H1 (cell line): ENCODE measurements at places on chromosomes 6 and 20.

- no peak for DNase-seq
Measured at GRCh38 chr6:110512991-110513390, 36.6 kb upstream of the SLC22A16 start.

- DNase-seq: no peak
Measured at GRCh38 chr6:164216839-164217238, 802.3 kb downstream of the QKI start.

GRCh38 chr20:49768204-49769047 lies 44.2 kb upstream of the SLC9A8 start:
- peak; percentile 57 for DNase-seq

- no peak for DNase-seq
Measured at GRCh38 chr6:139965393-139965792, 590.9 kb upstream of the CITED2 start.

DNA sequence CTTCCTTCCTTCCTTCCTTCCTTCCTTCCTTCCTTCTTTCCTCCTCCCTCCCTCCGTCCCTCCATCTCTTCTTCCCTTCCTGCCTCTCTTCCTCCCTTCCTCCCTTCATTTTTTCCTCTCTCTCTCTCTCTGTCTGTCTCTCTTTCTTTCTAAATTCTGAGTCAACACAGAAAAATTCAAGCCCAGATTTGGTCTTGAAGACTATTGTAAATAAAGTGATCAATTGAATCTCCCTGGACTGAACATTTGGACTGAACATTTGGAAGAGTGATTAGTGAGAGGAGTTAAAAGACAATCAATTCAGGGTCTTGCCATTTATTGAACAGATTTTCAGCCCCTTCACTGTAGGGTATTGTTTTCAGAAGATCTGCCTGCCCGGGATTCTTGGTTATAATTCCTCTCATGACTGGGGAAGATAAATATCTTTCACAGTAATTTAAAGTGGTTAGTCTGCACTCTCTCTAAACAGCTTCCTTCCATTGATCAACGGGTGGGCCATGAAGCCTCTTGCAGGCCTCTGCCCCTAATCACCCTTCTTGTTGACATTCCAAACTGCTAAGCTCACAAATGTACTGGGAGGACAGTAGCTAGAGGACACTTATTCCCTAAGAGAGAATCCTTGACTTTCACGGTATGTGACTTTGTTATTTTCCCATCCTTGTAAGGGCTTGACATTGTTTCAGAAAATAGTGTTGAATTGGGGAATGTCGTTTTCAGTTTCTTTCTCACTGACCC lies 101.7 kb upstream of the BMP2 start:
- no peak for DNase-seq

- no peak for DNase-seq
Measured at GRCh38 chr20:10504994-10505730, 70.1 kb downstream of the SLX4IP start.

DNA sequence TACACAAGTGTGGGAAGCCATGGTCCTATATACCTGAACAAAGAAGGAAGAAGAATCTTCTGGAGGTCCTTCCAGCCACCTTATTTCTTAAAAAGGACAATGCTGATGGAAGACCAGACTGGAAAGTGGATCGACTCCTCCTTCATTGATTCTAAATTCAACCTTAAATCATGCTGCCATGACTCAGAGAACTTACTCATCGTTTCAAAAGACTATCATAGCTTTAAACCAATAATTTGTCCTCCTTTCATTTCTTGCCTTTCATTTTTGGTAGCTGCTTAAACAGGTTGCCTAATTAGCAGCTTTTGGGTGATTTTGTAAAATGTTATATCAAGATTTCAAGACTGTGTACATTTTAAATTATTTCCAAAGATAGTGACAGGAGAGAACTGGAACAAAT lies 60.8 kb downstream of the RTN4IP1 start:
- no peak for DNase-seq

DNA sequence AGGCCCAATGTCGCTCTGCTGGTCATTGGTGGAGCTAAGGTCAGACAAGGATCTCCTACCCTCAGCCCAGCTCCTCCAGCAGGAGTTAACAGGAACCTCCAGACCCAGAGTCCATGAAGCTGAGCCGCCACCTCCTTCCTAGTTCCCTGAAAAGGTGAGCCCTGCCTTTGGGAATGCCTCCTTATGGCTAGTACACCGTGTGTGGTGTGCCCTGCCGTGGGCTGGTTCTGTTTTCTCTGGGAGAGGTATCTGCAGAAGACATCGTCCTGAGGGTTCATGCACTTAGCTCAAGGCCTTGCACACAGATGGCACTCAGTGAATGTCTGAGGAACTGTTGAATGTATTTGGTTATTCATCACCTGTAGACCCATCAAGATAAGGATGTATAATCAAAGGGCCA lies 15.3 kb downstream of the BANF2 start:
- no peak for DNase-seq

GRCh38 chr6:167759206-167759605 lies 67.5 kb upstream of the AFDN start:
- no peak for DNase-seq

- no peak for DNase-seq
Measured at GRCh38 chr20:33731693-33732165, at the start of gene ZNF341. Gene ZNF341 (plus strand): TSS chr20:33731996. CDS start chr20:33732022, 26 bp downstream.

- no peak for DNase-seq
Measured at GRCh38 chr6:137731960-137732616, 135.0 kb upstream of the TNFAIP3 start.

- no peak for DNase-seq
Measured at GRCh38 chr6:170597278-170597677, 12.8 kb upstream of the PDCD2 start.

DNA sequence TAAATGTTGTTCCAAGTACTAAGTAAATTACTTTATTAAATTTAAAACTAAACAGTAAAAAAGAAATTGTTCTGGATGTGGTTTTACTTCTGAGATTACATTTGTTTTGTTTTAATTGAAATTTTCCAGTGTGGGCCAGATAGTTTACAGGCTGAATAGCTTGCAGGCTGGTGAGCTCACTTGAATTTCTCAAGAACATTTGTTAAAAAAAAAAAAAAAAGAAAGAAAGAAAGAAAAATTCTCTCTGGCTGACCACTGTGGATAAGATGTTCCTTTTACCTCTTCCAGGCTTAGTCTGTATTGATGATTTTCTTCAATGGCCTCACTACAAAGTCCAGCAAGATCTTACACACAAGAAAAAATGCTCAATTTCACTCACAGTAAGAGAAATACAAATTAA lies 85.4 kb downstream of the PLCG1 start:
- DNase-seq: no peak

- no peak for DNase-seq
Measured at GRCh38 chr6:1182722-1183521, 129.0 kb upstream of the FOXQ1 start.

DNA sequence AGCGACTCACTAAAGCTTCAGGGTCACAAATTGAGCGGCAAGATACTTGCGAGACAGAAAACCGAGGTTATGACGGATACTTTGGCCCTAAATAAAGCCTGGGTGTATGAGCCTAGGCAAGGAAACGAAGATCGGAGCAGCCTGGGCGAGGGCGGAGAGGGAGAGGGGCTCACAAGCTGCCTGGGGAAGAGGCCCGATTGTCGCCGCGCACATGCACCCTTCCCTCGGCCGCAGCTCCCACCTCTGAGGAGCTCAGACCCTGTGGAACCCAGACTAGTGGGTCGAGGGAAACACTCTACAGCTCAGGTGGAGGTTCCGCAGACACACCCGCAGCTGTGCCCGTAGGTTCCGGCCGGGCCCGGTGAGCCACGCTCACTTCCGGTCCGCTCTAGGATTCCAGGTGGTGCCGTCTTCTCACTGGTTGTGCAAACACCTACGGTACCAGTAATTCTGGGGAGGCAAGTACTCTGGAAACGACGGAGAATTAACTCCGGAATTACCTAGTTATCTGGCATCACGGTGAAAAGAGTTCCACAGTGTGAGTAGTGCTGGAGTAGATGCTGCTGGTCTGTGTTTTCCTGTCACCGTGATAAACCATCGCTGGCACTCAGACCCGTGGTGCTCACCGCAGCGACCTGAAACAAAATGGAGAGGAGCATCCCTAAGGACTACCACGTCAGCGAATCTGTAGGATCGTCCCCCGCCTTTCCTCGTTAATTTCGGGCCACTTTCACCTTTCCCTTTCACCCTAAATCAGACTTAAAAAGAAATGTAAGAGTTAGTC lies 61.5 kb downstream of the GPX5 start:
- peak; percentile 64 for DNase-seq

- DNase-seq: no peak
Measured at GRCh38 chr6:35076997-35077712, 64.0 kb downstream of the TCP11 start.

GRCh38 chr6:123352279-123352678 lies 284.5 kb downstream of the TRDN start:
- DNase-seq: no peak

DNA sequence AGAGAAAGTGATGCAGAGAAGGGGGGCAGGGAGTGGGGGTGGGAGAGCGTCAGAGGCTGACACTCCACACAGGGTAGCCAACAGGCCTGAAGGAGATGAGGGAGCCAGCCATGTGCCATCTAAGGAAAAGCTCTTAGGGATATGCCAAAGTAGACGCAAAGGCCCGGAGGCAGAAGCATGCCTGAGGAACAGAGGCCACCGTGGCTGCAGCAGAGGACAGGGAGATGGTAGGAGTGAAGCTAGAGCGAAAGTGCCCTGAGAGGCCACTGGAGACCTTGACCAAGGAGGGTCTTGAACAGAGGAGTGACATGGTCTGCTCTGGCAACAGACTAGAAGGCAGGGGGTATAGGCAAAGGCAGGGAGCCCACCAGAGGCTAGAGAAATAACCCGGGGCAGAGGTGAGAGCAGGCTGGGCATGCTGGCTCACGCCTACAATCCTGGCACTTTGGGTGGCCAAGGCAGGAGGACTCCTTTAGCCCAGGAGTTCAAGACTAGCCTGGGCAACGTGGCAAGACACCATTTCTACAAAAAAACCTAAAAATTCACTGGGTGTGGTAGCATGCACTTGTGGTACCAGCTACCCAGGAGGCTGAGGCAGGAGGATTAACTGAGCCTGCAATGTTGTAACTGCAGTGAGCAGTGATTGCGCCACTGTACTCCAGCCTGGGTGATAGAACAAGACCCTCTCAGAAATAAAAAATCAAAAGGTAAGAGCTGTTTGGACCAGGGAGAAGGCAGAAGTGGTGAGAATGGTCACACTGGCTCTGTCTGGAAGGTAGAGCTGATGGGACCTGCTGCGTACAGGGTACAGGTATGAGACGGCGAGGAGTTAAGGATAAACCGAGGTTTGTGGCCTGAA lies 6.3 kb downstream of the RRBP1 start:
- DNase-seq: no peak

DNA sequence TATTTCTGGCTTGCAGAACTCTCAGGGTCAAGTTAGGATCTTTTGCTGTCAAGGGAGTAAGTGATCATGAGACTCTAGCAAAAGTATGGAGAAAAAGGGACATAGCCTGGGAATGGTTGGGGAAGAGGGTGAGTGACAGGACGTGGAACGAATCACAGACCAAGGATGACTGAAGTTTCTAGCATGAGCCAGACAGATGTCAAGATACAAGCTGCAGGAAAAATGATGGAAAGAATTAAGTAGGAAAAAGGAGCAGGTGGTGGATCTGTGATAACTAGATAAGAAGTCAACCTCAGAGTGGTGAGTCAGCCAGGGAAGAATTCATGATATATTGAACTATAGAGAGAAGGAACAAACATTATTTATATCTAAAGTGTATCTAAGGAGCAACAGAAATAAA lies 159.8 kb upstream of the SYNDIG1 start:
- DNase-seq: no peak

- no peak for DNase-seq
Measured at GRCh38 chr20:2149507-2149906, 47.9 kb downstream of the STK35 start.

- no peak for DNase-seq
Measured at GRCh38 chr6:70846207-70846835, 110.5 kb downstream of the B3GAT2 start.

DNA sequence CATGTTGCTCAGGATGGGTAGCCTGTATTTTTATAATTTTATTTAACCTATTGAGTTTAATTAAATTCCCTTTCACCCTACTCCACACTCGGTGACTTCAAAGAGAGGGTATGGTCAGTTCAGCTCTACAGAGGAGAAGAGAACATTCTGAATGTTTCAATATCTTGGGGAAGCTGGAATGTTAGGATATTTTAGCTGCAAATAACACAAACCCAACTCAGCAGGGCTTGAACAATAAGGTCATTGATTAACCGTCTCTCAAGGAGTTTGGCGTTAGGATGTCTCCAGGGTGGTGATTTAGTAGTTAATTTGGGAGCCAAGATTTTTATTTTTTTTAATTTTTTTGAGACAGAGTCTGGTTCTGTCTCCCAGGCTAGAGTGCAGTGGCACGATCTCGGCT lies 143.6 kb upstream of the SALL4 start:
- DNase-seq: no peak

DNA sequence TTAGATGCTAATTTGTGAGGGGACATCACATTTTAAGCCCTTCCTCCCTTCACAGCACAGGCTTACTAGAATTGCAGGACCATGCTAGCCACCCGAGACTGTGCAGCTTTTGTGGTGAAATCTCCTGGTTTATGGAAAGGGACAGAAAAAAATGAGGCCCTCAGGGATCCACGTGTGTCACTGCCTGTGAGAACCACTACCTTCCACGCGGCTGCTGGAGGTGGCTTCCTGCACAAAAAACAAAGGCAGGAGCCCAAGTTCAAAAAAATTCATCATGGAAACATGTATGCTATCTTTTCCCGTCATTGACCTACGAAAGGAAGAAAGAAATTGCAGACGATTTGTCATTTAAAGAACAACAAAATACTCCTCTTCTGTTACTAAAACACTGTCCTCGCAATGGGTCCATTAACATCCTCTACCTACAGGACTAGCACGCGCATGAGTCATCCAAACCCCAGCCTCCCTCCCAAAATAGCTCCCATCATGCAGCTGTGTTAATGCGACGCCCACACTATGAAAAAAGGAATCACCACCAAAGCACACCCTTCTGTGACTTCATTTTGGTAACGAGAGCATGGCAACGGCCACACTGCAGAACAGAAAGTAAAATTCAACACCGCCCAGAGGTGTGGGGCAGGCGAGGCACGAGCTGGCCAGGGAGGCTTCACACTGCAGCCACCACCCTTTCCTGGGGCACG lies 45.7 kb downstream of the RAMACL start:
- DNase-seq: no peak

DNA sequence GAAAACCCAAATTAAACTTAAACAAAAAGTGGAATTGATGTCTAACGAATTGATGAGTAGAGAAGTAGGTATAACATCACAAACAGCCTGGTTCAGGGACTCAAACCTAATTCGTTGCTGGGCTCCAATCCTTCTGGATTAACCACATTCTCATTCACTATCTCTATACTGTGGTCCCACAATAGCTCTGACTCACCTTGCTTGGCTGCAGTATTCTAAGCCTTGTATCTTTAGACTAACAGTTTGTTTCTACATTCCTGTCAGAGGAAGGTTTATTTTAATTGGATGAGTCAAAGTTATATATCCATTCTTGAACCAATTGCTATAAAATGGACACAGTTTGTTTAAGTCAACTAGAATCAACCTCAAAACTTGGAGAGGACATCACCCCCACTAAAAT lies 530.5 kb upstream of the PTCHD4 start:
- DNase-seq: no peak

DNA sequence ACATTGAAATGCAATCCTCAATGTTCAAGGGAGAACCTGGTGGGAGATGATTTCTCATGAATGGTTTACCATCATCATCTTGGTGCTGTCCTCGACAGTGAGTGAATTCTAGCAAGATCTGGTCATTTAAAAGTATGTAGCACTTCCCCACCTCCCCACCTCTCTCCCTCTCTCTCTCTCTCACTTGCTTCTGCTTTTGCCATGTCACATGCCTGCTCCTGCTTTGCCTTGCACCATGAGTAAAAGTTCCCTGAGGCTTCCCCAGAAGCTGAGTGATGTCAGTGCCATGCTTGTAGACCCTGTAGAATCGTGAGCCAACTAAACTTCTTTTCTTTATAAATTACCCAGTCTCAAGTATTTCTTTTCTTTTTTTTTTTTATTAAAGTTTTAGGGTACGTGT lies 60.5 kb downstream of the DST start:
- no peak for DNase-seq
